Activated CD4-positive, alpha-beta T cell treated with anti-CD3 and anti-CD28 coated beads, Interleukin-2, amount 10 ng/mL, durations not matched to agents 24 days and 14 days (primary cell): ENCODE measurements at places on chromosomes 7 and 10. TPM values are rescaled to one million over a fixed set of nuclear protein-coding genes. Genes with fewer than 3 reads are reported as not detected.

DNA sequence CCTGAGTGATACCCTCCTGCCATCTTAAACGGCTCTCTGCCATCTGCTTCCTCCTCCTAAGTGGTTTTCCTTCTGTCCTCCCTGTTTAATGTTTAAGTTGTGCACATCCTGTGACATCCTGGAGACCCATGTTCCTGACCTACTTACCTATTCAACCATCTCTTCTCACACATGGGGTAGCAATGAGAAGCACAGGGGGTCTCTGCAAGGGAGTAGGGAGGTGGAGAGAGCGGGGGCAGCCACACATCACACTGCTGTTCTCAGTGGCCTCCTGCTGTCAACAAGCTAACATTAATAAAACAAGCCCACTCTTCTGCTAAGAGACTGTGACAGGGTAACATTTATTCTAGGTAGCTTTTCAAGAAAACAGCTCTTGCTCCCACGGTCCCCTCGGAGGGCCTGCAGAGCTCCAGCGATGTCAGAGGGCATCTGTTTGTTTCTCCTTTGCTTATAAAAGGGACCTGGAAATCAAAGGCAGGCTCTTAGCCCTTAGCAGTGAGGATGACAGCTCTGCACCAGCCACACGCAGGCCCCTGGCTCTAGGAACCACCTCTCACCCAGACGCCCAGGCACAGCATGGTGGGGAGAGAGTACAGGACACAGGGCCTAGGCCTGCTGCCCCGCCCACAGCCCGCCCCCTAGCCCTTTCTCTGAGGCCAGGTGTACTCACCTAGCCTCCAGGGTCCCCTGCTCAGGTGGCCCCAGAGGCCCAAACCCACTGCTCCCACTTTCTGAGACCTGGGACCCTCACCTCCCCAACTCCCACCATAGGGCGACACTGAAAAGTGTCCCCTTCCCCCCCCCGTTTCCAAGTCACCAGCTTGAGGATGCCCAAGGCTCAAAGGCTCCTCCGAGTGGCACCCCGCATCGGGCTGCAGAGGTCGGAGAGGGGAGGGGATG, 943 bp upstream of the SLC18A2 start:
- H3K27me3 ChIP-seq: peaks cover 40% of the 10 kb centered on the region
- H3K4me3 ChIP-seq: no peak overlapping the region
- H3K27ac ChIP-seq: no peak overlapping the region
- H3K4me1 ChIP-seq: no peaks in the 10 kb centered on the region

DNA sequence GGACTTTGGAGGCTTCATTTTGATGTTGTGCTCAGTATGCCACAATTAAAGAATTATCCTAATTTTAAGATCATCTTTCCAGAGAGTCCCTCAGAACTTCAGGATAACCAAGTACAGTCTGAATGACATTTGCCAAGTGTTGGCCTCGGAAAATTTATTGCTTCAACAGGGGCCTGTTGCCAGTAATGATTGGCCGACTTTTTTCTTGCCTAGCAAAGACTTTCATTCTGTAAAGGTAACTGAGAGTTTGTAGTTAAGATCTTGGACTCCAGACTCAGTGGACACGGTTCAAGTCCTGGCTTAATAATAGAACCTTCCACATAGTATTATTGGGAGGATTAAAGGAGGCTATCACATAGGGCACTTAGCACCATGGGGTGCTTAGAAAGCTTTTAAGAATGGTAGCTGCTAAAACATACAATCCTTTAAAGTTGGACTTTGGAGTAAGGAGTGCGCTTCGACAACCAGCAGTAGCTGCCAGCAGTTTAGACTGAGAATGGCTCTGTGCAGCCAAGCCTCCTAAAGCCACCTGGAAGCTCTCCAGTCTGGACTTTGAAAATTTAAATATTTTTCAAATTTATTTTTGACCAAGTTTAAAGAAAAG, 90.0 kb downstream of the PLCE1 start:
- DNase-seq: no peak
- H3K4me3 ChIP-seq: no peak overlapping the region
- no peak overlapping the region for H3K27ac ChIP-seq
- H3K4me1 ChIP-seq: no peaks in the 10 kb centered on the region

DNA sequence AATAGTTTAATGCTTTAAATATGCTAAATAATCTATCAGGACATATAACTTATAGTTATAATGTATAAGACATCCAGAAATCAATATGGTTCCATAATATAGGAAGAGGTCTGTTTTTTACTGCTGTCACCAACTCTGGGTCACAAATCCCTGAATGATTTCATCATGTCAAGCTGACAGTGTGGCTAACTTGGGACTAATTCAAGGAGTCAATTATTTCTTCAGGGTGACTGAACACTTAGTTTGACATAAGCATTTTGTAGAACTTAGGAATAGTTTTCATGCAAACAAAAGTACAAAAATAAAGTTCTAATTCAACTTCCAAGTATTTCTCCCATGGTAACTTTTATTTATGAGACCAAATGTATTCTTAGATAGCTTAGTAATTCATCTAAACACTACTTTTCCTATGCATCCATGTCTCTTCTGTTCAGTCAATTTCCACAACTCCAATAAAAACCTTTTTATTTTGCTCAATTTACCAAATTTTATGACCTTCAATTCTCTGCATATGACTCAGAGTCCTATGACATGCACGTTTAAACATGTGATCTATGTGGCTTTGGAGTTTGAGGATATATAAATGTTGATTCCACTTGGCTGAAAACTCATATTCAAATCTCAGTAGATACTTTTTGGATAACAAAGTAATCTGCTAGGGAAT, 40.3 kb upstream of the GNAT3 start:
- H3K27ac ChIP-seq: no peak overlapping the region
- H3K27me3 ChIP-seq: no peaks in the 10 kb centered on the region
- H3K4me1 ChIP-seq: no peaks in the 10 kb centered on the region
- no peak overlapping the region for H3K4me3 ChIP-seq

- H3K36me3 ChIP-seq: peaks cover 45% of the 10 kb centered on the region
- no peaks in the 10 kb centered on the region for H3K27me3 ChIP-seq
- no peak for DNase-seq
Observed at GRCh38 chr10:84152769-84153168, 13.5 kb downstream of the GHITM start.

DNA sequence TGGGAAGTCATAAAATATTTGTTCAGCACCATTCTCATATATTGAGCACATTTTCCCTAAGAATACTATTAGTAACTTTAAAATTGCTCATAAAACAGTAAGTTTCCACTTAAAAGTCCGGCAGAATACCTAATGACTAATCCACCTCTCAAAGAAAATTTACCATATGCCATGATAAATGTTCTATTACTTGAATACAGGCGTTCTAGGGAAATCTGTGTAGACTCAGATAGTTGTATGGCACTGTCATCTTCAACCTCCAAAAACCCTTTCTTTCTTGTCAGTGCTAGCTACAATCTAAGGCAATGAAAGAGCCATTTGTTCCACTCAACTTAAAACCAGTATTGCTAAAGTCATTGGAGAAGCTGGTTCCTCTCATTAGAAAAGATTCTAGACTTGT, 7.3 kb downstream of the GPR37 start:
- H3K4me3 ChIP-seq: no peak overlapping the region
- no peak for DNase-seq
- peaks cover 29% of the 10 kb centered on the region for H3K27me3 ChIP-seq
- H3K4me1 ChIP-seq: no peaks in the 10 kb centered on the region

GRCh38 chr7:132077971-132078685, 498.1 kb downstream of the PLXNA4 start:
- no peaks in the 10 kb centered on the region for H3K36me3 ChIP-seq
- H3K27me3 ChIP-seq: peaks cover 10% of the 10 kb centered on the region
- H3K27ac ChIP-seq: no peak overlapping the region

DNA sequence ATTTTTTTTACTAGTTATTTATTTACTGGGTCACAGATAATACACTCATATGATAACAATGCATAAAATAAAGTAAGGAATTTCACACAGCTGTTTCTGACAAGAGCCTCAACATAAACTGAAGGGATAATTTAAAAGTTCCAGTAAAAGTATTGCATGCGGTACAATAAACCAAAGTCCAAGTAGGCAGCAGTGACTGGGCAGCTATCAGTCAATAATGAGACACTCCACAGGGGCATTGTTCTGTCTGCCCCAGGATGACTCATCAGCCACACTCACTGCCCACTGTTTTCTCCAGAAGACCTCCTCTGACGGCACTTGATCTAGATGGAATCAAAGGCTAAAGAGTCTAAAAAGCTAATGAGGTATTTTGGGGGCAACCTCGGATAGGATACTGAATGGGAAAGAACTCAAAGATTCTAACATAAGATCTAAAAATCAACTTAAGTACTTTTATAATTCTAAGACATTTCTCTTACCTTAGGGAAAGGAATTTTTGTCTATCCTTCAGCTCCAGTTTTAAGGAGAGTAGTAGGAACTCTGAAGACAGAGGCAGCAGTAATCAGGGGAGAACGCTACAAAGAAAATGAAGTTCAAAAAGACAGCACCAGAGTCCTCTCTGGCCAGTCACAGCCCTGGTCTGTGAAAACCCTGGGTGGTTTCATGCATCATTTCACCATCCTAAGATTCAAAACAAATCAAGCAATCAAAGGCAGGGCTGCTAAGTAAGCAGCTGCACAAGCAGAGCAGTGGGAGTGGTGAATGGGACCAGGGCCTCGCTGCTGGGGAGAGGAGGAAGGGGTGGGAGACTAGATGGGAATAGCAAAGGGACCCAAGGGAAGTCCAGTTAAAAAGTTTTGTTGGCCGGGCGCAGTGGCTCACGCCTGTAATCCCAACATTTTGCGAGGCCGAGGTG, 175.1 kb downstream of the AVL9 start:
- H3K27ac ChIP-seq: no peak overlapping the region
- DNase-seq: no peak
- no peak overlapping the region for H3K4me3 ChIP-seq
- peaks cover 5% of the 10 kb centered on the region for H3K27me3 ChIP-seq
- H3K4me1 ChIP-seq: no peaks in the 10 kb centered on the region

- peak overlapping the region; percentile 97 for H3K27ac ChIP-seq
- peaks cover 35% of the 10 kb centered on the region for H3K4me1 ChIP-seq
- peak overlapping the region; percentile 81 for H3K4me3 ChIP-seq
- peaks cover 9% of the 10 kb centered on the region for H3K36me3 ChIP-seq
- H3K27me3 ChIP-seq: no peaks in the 10 kb centered on the region
Observed at GRCh38 chr7:17234030-17234397, 64.4 kb upstream of the AHR start.

- no peak overlapping the region for H3K4me3 ChIP-seq
- no peaks in the 10 kb centered on the region for H3K27me3 ChIP-seq
- DNase-seq: no peak
- H3K36me3 ChIP-seq: no peaks in the 10 kb centered on the region
Observed at GRCh38 chr10:66752714-66753113, 173.1 kb upstream of the LRRTM3 start.

GRCh38 chr10:30502266-30503060, 68.5 kb downstream of the MAP3K8 start:
- H3K27me3 ChIP-seq: peaks cover 1% of the 10 kb centered on the region
- peaks cover 4% of the 10 kb centered on the region for H3K36me3 ChIP-seq
- DNase-seq: peak; percentile 90
- peaks cover 71% of the 10 kb centered on the region for H3K4me1 ChIP-seq
- H3K4me3 ChIP-seq: peak overlapping the region; percentile 38
- H3K27ac ChIP-seq: peak overlapping the region; percentile 62

DNA sequence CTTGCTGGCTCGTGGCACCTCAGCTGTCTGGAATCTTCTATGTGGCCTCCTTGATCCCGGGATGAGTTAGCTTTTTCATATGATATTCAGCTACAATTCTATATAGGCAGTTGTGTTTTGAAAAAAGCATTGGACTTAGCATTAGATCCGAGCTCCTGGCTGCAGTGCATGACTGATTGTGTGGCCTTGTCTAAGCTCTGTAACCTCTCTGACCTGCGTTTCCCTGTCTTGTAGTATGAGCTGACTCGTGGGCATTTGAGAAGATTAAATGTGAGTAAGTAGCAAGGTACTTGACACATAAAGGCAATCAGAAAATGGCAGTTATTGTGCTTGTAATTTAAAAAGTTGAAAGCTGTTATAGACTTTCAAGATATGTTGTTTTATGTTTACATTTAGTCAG, 85.9 kb downstream of the CCNY start:
- H3K4me1 ChIP-seq: peaks cover 25% of the 10 kb centered on the region
- no peaks in the 10 kb centered on the region for H3K27me3 ChIP-seq
- H3K36me3 ChIP-seq: no peaks in the 10 kb centered on the region
- no peak overlapping the region for H3K27ac ChIP-seq
- no peak for DNase-seq
- no peak overlapping the region for H3K4me3 ChIP-seq

GRCh38 chr10:17859492-17860156, 50.5 kb downstream of the MRC1 start:
- H3K4me3 ChIP-seq: no peak overlapping the region
- H3K4me1 ChIP-seq: peaks cover 2% of the 10 kb centered on the region
- DNase-seq: no peak
- H3K36me3 ChIP-seq: no peaks in the 10 kb centered on the region
- no peak overlapping the region for H3K27ac ChIP-seq

DNA sequence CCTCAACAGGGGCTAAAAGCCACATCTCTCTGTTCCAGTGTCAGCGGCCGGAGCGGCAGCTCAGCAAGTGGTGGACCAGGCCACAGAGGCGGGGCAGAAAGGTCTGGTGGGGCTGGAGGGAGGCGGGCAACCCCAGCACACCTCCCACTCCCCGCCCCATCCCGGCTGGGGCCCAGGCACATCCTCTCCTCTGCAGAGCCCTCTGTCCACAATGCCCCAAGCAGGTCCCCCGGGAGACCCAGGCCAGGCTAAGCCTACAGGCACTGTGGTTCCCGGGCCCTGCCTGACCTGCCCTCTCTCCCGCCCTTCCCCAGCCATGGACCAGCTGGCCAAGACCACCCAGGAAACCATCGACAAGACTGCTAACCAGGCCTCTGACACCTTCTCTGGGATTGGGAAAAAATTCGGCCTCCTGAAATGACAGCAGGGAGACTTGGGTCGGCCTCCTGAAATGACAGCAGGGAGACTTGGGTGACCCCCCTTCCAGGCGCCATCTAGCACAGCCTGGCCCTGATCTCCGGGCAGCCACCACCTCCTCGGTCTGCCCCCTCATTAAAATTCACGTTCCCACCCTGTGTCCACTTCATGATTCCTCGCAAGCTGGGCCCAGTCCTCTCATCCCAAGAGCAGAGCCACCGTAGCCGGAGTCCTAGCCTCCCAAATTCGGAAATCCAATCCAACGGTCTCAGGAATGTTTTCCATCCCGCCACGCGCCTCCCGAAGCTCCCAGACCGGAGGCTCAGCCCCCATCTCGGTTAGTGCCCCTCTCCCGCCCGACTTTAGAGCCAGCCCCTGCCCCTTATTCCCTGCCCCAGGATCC, 2.1 kb downstream of the ADIRF start:
- peaks cover 23% of the 10 kb centered on the region for H3K4me1 ChIP-seq
- H3K36me3 ChIP-seq: no peaks in the 10 kb centered on the region
- peak overlapping the region; percentile 42 for H3K27ac ChIP-seq
- peak overlapping the region; percentile 73 for H3K4me3 ChIP-seq
- DNase-seq: no peak

GRCh38 chr7:92793656-92794205, 42.6 kb downstream of the CDK6 start:
- peaks cover 49% of the 10 kb centered on the region for H3K4me1 ChIP-seq
- peak overlapping the region; percentile 38 for H3K27ac ChIP-seq
- no peak for DNase-seq
- no peak overlapping the region for H3K4me3 ChIP-seq
- H3K36me3 ChIP-seq: peaks cover 56% of the 10 kb centered on the region

IFIT5 gene
- 8.5 and 9.5 TPM in 2 replicates for total RNA-seq

ANKRD30A gene
- total RNA-seq: not detected in 2 replicates

SLIT1 gene
- 0.17 and 0.26 TPM in 2 replicates for total RNA-seq

FKBP6 gene
- not detected in 2 replicates for total RNA-seq

LIPM gene
- total RNA-seq: not detected in 2 replicates

FRAT1 gene
- 2.0 and 2.5 TPM in 2 replicates for total RNA-seq

FAM13C gene
- not detected in 2 replicates for total RNA-seq

HTR5A gene
- total RNA-seq: not detected in 2 replicates

MKI67 gene
- total RNA-seq: 161 and 164 TPM in 2 replicates

VWA2 gene
- total RNA-seq: not detected in 2 replicates

FAM25G gene
- not detected in 2 replicates for total RNA-seq

TMEM270 gene
- total RNA-seq: not detected in 2 replicates

AGR3 gene
- total RNA-seq: not detected in 2 replicates

PNLIPRP3 gene
- not detected in 2 replicates for total RNA-seq
